ENCODE measurements at places on chromosomes 3 and 15. TPM values are rescaled to one million over a fixed set of nuclear protein-coding genes. Genes with fewer than 3 reads are reported as not detected.

The TRPM1 gene
- not detected for total RNA-seq

The SYNPR gene
- total RNA-seq, result not detected

The SNTN gene
- not detected for total RNA-seq

The SMCO1 gene
- total RNA-seq, result not detected

The PRRT3 gene
- 1.9 TPM for total RNA-seq

The ATP10A gene
- not detected for total RNA-seq

The SEMA7A gene
- 17.5 TPM for total RNA-seq
